Muscle of leg (tissue), 16 donors: ENCODE measurements at places on chromosomes 12 and 14.

DNA sequence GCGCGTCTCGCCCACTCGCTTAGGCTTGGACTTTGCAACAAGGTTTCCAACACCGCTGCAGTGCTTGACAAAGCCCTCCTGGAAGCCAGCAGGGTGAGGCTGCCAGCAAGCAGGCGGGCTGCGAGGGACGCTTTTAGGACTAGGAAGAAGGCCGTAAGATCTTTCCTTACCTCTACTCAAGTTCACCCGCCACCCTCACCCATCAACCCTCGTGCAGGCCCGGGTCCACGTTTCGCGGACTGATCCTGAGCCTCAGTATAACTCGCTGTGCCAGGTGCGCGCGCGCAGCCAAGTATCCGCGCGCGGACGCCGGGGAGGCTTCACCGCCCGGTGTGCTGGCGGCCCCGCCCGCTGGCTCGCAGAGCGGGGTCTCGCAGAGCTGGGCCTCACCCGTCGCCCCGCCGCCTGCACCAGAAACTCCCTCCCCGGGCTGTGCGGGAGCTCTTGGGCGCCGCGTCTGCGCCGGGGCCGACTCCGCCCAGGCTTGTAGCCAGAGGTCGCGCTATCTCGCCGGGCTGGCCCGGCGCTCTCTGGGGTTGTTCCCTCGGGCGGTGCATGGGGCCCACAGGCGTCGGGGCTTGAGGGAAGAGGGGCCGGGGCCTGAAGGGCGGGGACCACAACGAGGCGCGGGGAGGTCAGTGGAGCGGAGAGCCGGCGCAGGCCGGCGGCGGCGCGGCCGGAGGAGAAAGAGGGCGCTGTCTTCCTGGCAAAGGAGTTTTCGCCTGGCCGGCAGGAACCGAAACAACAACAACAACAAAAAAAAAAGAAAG is 7.6 kb upstream of the SIX1 start:
- DNase-seq: peak; percentile 92

GRCh38 chr12:115771065-115771464 is 506.4 kb downstream of the MED13L start:
- DNase-seq: peak; percentile 9

DNA sequence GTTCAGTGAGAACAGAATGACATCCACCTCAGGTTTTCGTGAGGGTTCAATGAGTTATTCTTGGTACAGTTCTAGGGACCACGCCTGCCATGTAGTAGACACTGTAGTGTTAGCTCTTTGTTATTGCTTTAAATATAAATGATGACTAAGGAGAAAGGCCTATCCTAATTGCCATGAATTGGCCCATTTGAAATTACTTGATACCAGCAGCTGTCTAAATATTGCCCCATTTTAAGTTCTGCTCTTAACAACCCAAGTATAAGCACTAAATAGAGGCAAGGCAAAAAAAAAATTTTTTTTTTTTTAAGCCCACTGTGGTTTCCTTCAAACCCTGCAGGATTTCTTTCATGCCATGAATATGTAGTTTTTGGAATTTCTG is 84.5 kb downstream of the BORCS5 start:
- DNase-seq: no peak

- DNase-seq: no peak
These were observed 49.9 kb upstream of the CPSF6 start for GRCh38 chr12:69189378-69189978.

GRCh38 chr12:50517421-50518048 is 12.8 kb downstream of the DIP2B start:
- peak; percentile 72 for DNase-seq

DNA sequence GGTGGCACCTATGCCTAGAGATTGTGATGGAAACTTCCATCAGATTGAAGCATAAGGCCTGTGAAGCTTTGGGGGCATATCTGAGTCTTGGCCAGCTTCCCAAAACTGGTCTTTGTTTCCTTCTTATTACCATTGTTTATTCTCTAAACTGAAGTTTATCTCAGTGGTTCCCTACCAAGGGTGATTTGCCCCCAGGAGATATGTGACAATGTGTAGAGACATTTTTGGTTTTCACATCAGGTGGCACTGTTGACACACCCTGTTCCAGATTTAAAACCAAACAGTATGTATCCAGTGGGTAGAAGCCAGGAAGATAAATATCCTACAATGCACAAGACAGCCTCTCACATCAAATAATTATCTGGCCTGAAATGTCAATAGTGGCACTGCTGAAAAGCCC is 22.1 kb downstream of the RASSF9 start:
- DNase-seq: no peak

- DNase-seq: peak; percentile 51
These were observed 7.5 kb downstream of the HEBP1 start for GRCh38 chr12:12992418-12993130.

DNA sequence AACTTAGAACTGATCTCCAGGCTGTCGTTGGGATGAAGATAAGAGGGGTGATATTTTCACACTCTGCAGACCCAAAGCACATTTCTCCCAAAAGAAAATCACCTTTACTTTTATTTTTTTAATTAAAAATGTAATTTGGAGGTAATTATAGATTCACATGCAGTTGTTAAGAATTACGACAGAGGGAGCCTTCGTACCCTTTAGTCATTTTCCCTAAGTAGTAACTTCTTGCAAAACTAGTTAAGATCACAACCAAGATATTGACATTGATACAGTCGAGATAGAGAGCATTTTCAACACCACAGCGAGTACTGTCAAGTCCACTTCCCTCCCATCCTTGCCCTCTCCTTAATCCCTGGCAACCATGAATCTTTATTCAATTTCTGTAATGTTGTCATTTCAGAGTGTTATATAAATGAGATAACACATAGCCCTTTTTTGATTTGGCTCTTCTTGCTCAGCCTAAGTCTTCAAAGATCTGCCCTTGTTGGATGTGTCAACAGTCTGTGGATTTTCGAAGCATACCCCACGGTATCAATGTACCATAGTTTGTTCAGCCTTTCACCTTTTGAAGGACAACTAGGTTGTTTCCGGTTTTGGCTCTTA is 39.6 kb downstream of the DNAH10 start:
- DNase-seq: no peak

- no peak for DNase-seq
These were observed 247.1 kb downstream of the SPTSSA start for GRCh38 chr14:34214961-34215360.

DNA sequence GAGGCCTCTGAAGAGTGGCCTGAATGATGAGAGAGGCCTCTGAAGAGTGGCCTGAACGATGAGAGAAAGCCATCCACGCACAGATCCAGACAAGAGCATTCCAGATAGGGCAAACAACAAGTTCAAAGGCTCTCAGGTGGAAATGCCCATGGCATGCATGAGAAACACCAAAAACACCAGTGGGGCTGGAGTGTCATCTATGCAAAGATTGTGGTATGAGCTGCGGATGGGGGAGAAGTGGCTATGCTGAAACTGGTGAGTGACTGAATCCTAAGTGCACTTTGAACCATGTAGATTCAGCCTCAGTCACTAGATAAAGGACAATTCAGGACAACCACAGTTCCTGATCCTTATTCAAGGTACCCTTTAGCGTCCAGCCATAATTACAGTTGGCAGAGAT is 79.4 kb upstream of the GZMB start:
- no peak for DNase-seq

DNA sequence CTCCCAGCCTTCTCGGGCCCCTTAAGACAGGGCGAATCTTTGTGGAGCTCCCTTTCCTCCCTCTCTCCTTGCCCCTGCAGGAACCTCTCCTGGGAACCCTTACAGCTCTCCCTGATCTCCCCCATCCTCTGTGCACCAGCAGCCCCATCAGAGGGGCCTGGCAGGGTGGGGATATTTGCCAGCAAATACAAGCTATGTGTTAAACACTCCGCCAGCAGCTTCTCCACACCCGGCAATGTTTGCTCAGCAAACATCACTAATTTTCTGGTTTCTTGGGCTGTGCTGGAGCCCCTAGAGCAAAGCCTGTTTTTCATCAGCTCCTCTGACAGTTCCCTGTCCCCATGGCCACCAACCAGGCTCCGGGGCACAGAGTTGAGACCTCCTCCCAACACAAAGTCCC is 147.5 kb upstream of the LHX5 start:
- DNase-seq: no peak

- no peak for DNase-seq
These were observed 84.0 kb upstream of the PTPRR start for GRCh38 chr12:71004578-71004977.
